ENCODE measurements at places on chromosomes 3 and 15.

GRCh38 chr3:187025254-187025655 is 94.9 kb downstream of the ST6GAL1 start:
- DNase-seq = peak; percentile 48

DNA sequence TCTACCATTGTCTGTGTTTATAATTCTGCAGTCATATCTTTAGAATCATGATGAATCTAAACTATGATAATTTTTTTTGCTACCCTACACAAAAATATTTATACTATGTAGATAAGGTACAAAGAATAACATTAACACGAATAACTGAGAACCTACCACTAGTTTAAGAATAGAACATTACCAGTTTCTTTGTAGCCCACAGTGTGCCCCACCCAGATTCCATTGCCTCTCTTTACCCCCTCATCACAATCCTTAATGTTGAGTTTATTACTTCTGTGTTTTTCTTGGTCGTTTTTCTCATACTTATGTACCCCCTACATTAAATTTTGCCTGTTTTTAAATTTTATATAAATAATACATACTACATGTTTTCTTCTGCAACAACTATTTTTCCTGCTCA is 140.5 kb downstream of the BBX start:
- no peak for DNase-seq

DNA sequence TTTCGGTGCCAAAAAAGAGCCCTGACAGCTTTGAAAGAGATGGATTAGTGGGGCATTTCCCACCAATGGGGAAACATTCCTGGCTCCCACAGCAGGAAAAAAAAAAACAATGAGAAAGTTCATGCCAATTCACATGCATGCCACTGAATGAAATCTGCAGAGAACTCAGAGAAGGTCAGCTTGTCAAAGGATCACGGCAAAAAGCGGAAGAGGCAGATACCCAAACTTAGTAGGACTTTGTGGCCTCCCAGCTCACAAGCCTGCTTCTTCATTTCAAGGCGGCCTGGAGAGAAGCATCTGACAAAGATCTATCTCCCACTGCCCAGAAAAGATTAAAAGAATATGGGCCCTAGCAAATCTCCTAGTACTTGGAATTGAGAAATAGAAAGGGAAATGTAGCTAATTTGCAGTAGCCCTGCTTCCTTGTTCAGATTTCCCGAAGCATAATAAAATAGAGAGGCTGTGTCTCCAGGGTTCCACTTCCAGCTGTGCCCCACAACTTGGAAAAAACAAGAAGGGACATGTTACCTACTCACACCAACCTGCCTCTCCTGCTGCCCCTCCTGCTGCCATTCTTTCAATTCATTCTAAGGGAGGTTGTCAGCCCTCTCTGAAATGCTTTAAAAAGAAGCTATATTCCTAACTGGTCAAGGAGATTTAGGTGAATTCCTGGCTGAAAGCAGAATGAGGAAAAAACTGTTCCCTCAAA is 170.4 kb downstream of the FHIT start:
- DNase-seq = no peak

GRCh38 chr3:12301513-12301912 is 12.6 kb downstream of the PPARG start:
- no peak for DNase-seq

DNA sequence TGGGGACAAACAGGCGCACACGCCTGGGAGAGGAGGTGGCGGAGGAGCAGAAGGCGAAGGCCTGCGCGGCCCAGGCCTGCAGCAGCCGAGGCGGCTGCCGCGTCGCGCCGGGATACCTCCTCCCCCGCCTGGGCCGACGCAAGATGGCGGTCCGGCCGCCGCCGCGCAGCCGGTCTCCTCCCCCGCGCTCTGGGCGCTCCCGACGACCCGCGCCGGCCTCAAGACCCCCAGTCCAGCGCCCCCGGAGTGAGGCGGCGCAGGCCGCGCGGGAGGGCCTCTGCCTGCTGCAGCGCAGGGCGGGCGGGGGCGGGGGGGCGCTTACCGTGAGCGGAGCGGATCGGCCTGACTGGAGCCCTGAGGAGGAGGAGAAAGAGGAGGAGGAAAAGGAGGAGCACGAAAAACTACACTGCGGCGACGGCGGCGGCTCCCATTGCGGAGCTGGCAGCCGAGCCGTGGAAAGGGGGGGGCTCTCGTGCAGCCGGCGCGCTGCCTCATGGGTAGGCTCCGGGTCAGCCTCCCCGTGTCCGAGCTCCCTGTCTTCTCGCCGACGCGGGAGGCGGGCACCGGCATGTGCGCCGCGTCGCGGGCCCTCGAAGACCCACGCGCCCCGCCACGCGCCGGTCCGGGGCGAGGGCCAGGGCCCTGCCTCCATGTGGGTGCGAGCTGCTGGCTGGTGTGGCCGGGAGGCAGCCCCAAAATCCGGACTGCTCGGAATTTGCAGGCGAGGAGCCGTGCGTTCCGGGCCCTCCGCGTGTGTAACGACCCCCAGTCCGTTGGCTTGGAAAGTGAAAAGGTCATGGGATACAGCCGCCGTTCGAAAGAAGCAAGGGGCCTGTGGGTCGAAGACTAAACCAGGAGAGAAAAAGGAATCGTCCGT is at the start of gene ZNF280D:
Gene ZNF280D (minus strand): TSS at position 374 of the 877 bp plus-strand sequence. CDS start 26,400 bp downstream, outside the sequence.
- peak; percentile 85 for DNase-seq

DNA sequence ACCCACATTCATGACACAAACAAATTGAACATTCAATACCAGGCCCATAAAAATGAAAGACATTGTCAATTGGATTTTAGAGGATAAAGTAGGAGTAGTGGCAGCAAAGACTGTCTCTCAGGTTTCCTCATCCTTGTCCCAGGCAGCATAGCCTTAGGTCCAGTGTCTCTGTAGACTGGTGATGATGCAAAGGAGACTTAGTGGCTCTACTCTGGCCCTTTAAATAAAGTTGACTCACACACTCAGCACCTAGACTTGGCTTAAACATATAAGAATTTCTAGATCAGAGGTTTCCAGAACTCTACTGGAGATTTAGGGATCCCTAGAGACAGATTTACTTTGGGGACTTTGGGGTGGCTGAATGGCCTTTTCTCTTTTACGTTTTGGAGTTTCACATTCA is 166.6 kb downstream of the NR1D2 start:
- no peak for DNase-seq

DNA sequence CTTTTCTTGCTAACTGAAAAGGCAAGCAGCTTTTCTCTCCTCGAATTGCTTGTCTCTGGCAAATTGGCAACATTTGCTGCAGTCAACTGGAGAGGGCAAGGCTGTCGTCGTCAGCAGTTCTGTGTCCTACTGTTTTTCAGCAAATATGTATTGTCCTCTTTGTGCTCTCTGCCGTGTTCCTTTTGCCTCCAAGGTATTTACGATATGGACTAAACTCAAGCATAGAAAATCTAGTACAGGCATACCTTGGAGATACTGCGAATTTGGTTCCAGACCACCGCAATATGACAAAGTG is 558 bp upstream of the SLC30A4 start:
- no peak for DNase-seq

- DNase-seq = no peak
Observed at GRCh38 chr15:68629519-68630210, 50.9 kb downstream of the CORO2B start.

DNA sequence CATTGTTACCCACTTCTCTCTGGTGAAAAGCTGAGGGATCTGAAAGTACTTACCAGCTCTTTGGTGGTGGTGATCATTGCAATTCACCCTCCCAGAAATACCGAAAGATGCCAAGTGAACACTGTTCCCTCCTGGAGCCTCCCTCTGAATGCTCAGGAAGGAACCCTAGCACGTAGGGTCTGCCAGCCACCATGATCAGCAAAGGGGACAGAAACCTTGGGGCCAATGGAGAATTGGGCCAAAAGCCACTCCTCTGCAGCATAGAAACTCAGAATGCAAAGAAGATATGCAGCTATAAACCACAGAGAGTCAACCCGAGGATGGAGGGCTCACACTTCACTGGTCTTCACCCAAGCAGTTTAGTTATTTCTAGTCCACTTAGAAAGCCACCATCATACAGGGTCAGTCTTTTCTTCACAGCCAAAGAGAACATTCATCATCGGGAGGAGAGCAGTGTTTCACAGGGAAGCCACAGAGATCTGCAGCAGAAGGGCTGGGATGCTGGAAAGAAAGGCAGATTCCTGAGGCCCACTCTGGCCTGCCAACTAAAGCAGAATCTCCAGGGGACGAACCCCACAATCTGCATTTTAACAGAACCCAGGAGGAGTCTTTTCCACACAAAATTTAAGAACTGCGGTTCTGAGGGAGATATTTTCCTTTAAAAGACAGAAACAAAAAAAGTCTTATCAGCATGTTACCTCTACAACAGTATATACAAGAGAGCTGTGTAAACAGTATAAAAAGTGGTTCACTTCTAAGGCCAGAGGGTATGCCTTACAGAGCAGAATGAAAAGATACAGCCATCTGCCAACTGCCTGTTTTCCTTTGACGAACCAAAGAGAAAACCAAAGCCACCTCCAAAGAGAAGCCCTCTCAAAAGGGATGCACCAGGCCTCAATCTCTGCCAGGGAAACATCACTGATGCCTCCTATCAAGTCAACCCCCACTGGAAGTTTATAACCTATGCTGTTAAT is 11.3 kb downstream of the TBC1D2B start:
- DNase-seq = no peak

GRCh38 chr3:71585131-71585530 is 1.6 kb upstream of the FOXP1 start:
- peak; percentile 15 for DNase-seq

All from CD4-positive, alpha-beta T cell treated with Interleukin-12 subunit alpha and Interleukin-12 subunit beta, for 1 hour (primary cell).